Activated CD4-positive, alpha-beta T cell treated with anti-CD3 and anti-CD28 coated beads for 4 hours (primary cell): ENCODE measurements at places on chromosomes 11 and 22.

DNA sequence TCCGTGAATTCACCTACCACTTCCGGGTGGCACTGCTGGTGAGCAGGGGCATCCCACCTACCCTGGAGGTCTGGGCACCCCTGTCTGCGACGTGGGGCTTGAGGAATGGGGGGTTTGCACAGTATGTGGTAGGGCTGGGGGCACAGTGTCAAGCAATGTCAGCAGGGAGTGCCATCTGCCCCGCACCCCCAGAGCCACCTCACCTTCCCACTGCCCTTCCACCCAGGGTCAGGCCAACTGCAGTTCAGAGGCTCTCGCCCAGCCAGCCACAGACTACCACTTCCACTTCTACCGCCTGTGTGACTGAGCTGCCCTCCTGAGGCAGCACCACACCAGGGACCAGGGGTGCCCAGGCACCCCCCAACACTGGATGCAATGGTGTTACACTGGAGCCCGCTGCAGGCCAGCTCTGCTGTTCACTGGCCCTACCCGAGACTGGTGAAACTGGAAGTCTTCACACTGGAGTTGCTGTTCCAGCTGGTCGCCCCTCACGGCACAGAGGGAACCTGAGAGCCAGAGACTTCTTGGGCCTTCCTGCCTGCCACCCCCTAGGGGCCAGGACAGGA, 6.5 kb downstream of the TMEM258 start:
- no peak for DNase-seq

DNA sequence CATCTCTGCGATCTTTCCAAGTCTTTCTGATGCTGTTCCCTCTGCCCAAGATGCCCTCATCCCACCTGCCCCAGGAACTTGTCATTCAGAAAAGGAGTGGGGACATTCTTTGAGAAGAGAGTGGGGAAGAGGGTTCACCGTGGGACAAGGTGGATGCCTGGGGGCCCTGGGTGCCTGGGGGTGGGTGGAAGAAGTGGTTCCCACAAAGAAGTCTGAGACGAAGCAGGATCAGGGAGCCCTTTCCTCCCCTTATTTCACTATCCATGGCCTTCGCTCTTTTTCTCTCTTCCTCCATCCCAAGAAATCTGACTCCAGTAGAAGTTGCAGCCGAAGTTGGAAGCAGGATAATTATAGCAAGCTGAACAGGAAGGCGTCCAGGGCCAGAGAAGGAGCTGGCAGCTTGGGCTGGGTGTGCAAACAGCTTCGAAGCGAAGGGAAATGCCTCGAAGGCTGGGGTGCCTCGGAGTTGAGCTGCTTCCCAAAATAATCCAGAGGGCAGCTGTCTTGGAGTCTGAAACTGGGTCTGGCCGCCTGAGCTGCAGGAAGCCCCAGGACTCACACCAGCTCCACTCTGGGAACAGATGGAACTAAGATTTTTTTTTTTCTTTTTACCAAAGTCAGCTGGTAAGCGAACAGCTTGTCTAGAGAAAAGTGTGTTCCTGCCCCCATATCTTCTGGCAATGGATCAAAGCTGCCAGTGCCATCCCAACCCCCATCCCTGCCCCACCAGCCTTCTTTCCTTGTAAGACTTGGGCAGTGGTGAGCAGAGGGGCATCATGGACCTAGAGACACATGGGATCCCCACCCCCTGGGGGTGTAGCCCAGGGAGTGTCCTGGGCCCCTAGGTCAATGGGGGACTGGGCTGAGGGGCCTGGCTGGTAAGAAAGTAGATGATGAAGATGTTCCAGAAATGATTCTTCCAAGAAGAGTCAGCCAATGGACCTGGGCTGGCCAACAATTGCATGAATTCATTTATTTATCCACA, 31.5 kb downstream of the PARVG start:
- no peak for DNase-seq

GRCh38 chr11:69866648-69867047, 47.4 kb upstream of the FGF3 start:
- DNase-seq = no peak

GRCh38 chr11:7892059-7892699, 38.9 kb downstream of the OR10A6 start:
- DNase-seq = no peak

GRCh38 chr11:12889243-12889642, 119.9 kb upstream of the RASSF10 start:
- DNase-seq = no peak

DNA sequence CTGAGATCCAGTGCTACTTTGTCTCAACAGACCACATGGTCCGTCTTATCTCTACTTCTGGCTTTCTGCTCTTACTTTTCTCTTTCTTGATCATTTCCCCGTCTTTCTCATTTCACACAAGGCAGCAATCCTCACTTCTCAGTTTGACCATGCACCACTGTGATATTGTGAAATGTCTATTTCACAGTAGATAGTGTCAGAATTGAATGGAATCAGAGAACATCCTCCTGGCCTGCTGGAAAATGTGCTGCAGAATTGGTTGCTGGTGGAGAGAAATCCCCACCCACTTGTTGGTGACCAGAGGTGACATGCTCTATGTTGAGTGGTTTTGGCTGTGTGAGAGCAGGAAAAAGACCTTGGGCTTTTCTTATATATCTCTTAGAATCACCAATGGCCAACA, 57.8 kb upstream of the RCN1 start:
- DNase-seq = no peak

DNA sequence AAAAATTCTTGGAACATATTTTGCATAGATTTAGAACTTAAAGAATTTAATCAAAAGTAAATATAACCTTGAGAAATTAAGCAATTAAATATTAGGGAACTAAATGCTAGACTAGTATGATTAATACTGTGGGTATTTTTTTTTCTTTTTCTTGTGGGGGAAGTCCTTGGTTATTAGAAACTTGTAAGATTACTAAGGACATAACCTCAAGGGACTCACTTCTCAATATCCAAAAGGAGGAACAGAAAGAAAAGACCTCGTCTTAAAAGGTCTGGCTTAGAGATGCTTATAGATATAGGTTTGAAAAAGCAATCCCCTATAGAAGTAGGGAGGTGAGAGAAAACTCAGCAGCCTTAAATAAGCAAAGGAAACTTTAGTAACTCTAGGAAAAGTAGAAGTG, 368.5 kb downstream of the INSC start:
- no peak for DNase-seq

DNA sequence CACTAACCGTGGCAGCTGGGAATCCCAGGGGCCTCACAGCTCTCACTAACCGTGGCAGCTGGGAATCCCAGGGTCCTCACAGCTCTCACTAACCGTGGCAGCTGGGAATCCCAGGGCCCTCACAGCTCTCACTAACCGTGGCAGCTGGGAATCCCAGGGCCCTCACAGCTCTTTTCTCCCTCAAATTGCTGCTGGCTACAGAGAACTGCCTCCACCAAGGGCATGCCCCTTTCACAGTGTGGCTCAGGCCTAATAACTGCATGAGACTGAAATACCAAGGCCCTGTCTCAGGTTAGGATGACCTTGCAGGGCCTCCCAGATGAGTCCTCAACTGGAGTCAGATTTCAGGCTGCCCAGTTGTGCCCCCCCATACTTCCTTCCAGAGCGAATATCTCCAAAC, 35.1 kb upstream of the GGTLC2 start:
- no peak for DNase-seq

DNA sequence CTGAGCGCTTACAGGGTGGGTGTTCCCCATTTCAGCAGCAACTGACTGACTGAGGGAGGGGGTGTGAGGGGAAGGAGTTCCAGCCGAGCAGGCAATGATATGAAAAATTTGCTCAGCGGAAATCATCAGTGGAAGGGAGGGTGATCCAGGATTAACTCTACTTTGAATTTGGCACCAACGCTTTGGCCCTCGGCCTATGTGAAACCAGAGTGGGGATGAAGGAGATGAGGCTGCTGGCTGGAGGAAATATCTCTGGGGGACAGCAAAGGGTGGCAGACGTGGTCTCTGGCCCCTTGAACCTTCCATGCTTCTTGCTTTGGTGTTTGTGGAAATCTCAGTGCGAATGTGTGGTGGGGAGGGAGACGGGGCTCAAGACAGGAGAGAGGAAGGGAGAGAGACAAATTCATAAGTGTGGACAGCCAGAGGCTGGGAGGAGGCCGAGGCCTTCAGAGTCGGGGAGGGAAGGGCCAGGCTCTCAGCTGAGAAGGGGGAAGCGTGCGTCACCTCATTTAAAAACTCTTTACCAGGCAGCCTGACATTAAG, 83.6 kb downstream of the FDX1 start:
- DNase-seq = no peak

DNA sequence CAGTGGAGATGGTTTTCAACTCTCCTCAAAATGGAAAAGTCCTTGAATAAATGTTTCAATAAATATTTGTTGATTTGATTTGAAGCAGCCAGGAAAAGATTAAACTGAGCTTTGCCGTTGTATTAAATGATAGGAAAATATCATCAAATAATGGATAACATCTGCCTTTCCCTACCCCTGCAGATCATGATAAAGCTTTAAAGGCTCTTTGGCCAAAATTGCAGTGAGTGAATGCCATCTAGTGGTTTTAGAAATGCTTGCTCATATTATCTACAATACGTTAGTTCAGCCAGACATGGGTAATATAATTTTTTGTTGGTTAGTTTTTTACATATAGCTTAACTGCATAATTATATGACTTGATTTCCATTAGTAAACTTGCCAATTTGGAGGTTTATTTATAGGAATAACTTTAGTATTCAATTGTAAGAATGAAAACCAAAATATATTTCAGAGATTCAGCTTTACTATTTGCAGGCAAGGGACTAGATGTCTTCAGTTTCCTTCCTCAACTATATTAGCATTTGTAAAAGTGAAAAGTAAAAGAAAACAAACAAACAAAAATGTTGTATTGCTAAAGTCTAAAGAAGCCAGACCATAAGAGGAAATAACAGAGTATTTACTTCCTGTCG, 159.2 kb downstream of the MSANTD4 start:
- DNase-seq = no peak

GRCh38 chr11:115458877-115459276, 45.3 kb downstream of the CADM1 start:
- no peak for DNase-seq

GRCh38 chr11:47916361-47916841, 64.0 kb upstream of the PTPRJ start:
- no peak for DNase-seq

GRCh38 chr11:126194121-126194543, 17.3 kb downstream of the RPUSD4 start:
- no peak for DNase-seq

DNA sequence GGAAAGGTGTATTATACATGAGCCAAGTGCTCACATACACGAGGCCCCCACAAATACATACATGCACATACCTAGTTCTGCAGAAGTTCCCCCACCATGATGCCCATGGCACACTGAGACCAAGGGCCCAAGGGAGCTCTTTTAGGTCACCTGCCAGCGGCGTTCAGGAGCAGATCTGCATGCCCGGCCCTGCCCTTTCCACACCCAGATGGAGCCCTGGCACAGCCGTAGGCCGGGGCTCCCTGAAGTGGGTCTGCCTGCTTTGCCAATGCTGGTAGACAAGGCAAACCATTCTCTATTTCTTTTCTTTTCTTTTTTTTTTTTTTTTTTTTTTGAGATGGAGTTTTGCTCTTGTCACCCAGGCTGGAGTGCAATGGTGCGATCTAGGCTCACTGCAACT, 21.5 kb downstream of the NFAM1 start:
- no peak for DNase-seq

DNA sequence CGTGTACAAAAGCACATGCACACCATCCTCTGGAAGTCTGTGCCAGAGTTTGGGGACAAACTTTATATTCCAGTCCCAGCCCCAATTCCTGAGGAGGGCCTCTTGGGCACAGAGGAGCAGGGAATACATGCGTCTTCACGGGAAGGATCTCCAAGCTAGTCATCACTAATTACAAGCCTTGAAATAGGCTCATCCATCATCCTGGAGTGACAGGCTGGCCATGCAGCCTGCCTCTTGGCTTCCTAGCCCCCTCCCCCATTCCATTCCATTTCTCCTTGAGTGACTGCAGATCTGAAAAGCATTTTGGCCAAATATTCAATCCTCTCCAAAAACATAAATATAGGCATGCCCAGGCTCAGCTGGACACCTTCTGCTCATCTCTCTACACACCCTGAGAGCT, 24.8 kb downstream of the SERPING1 start:
- no peak for DNase-seq

GRCh38 chr11:40435344-40435743, 1024.1 kb downstream of the LRRC4C start:
- no peak for DNase-seq

DNA sequence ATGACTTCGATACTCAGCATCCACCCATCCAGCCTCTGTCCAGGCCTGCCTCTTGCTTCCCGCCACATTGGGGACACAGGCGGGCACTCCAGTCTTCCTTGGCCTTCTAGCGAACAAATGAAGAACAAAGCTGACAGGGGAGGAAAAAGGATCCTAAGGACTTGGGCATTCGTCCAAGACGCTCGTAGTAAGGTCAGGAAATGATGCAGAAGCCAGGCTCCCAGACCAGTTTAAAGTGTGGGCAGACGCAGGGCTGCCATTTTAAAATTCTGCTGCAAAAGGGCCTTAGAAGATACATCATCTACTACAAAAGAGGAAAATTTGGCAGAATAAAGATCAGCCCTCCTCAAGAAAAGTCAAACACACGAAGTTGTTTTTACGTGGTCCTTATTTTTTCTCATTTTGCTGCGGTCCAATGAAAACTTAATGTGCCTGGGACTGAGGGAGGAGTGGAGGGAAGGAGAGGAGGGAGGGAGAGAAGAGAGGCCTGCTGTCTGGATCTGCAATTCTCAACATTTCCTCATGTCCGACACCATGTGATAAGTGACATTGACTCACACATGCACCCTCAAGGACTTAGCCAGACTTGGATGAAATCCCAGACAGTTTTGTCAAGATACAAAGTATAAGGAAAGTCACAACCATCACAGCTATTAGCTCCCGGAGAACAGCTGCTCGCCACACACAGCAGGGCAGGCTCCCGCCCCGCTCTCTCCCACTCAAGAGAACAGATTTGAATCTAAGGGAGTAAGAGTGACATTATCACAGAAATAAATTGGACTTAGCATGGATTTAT, 5.7 kb downstream of the DNAL4 start:
- DNase-seq = no peak

GRCh38 chr11:94665116-94665659, 98.0 kb downstream of the PIWIL4 start:
- no peak for DNase-seq

- no peak for DNase-seq
Observed at GRCh38 chr11:75499423-75500190, 26.1 kb downstream of the GDPD5 start.

DNA sequence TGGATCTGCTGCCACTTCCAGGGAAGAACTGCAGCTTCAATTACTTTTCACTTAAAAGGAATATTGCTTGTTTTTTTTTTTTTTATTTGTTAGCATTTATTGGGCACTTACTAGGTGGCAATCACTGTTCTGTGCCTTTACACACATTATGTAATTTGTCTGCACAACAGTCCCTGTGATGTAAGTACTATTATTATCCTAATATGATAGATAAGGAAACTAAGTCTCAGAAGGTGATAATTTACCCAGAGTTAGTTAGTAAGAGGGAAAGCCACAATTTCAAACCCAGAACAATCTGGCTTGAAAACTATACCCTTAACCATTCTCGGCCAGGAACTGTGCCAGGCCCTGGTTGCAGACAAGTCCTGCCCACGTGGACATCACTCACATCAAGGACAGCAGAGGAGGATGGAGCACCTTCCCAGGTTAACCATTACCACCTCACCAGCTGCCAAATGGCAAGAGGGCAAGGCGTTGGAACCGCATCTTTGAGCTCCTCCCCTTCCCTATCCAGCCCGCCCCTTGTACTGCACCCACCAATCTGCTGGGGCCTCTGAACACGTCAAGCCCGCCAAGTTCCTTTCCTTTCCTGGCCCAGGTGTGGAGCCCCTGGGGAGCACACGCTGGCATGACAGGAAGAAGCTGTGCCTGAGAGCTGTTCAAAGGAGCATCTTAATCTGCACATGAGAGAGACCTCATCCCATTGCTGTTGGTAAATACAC, 78.4 kb downstream of the NAV2 start:
- DNase-seq = no peak

GRCh38 chr22:35961480-35962295, 66.9 kb downstream of the RBFOX2 start:
- DNase-seq = no peak
